NCI-H1417 (cell line): ENCODE measurements at places on chromosomes 12 and 14.

GRCh38 chr14:39043352-39043943, 59.6 kb downstream of the SEC23A start:
- no peak for DNase-seq

DNA sequence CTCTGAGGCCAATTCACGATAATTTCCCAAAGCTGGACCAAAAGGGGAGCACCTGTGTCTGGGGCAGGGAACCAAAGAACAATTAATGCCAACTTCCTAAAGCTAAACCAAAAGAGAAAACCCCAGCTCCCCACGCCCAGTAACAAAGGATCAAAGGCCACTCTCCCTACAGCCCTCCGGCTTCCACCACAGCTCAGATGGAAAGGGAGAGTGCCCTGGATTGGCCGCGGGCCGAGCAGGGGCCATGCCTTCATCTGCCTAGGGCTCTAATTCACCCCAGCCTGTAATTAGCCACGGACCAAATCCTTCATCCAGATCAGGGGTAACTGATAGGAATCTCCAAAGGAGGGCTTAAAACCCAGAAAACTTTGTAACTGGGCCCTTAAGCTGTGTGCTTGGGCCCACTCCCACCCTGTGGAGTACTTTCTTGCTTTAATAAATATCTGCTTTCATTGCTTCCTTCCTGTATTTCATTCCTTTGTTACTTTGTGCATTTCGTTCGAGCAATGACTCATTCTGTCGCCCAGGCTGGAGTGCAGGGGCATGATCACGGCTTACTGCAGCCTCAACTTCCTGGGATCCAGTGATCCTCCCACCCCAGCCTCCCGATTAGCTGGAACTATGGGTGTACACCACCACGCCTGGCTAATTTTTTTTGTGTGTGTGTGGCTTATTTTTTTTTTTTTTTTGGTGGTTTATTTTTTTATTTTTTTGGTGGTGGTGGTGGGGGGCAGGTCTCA, 65.5 kb upstream of the PPP4R3A start:
- no peak for DNase-seq

- peak; percentile 72 for DNase-seq
Measured at GRCh38 chr12:122888232-122888752, 7.6 kb downstream of the VPS37B start.

DNA sequence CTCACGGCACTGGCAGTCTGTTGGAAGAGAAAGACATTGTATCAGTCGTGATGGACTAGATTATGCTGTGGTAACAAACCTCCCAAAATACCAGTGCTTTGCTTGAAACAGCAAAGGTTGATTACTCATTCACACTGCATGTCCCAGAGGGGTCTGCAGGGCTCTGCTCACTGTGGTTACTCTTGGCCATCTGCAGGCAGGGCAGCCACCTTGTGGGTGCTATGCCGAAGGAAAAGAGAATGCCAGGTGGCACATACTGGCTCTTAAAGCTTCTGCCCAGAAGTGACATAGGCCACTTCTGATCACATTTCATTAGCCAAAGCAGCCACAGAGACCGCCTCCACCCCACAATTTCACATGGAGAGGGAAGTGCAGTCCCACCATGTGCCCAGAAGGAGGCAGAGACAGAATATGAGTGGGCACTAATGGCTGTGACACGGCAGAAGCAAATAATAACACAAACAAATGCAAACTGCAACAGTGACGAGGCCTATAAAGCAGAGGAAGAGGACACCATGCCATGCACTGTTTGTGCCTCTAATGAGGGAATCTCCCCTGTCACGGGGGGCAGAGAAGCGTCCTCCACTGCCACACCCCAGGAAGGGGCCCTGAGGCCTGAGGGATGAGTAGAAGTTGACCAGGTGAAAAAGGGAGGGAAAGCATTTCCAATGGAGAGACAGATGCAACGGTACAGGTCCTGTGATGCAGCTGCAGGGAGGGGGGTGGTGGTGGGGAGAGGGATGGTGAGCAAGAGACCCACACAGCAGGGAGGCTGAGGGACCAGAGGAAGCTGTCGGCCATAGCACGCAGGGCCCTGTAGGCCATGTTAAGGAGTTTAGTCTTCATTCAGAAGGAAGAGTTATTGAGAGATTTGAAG, 51.7 kb upstream of the KICS2 start:
- DNase-seq = no peak

- DNase-seq = no peak
Measured at GRCh38 chr12:103538397-103538796, 42.6 kb upstream of the C12orf42 start.

- DNase-seq = no peak
Measured at GRCh38 chr14:57578801-57579200, 85.1 kb upstream of the CCDC198 start.

DNA sequence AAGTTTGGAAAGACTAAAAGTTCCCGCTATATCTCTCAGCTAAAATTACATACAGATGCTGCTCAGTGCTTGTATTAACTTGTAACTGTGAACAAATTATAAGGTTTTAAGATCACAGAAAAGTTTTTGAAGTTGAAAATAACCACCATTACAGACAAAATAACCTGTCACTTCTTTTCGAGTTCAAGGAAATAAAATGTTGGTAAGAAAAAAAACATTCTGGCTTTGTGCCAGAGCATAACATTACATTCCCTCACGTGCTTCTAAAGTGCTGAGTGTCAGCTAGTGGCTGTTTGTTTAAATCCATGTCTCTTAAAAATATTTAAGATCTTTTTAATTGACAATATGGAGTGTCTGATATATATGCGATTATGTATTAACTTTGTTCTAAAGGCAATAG, 27.2 kb upstream of the ADAMTS20 start:
- no peak for DNase-seq

- DNase-seq = no peak
Measured at GRCh38 chr12:86959766-86960458, 703.7 kb upstream of the MGAT4C start.

DNA sequence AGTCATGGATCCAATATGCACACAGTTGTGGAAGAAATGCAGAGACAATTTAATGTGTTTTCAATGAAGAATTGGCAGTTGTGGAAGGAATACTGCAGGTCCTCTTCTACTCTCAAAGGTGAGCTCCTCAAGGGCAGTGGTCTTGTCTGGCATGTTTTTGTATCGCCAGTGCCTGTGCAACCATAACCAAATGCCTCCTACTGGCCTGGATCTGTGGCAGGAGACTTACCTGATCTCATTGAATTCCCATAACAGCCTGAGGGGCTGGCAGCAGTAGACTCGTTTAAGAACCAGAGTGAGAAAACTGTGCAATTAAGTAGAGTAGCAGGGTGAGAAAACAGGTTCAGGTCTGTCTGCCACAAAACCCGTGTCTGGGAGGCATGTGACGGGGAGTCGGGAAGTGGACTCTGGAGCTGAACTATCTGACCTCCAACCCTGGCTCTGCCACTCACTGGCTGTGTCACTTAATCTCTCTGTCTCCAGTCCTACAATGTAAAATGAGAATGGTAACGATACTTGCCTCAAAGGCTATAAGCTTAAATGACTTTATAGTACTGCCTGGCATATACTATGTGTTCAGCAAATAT, 268.2 kb upstream of the SSTR1 start:
- no peak for DNase-seq

DNA sequence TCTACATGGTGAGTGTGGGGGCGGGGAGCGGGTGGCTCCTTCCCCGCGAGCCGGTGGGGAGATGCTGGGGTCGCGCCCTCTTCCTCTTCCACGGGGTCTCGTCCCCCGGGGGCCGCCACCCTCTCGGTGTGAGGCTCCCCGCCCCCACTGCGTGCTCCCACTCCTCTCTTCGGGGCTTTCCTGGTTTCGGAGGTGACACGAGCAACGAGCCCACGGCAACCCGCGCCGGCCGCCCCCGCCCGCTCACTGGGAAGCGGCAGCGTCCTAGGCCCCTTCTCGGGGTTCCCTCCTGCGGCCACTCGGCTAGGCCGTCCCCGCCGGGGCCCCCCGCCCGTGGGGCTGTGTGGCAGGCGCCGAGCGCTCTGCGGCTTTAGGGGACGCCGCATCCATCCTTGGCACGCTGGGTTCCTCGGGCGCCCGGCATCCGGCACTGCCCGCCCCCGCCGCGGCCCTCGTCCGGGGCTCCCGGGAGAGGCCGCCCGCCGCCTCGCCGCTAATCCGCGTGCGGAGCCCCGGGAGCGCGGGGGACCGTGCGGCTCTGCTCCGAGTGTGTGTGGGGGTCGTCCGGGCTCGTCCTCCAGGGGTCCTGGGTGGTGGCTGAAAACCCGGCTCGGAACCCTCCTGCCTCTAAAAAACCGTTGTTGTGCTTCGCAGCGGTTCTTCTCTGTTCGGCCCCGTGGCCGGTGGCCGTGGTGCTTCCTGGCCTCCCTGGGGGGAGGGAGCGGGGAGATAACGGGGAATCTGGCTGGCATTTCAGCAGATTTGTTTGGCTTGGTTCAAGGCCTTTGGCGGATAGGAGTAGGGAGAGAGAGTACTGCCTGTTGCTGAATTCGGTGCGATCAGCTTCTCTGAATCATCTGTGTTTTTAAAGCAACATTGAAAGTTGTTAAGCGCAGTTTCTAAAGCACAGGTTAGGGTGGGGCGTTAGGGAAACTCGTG, 1.0 kb downstream of the PCNX1 start:
- peak; percentile 88 for DNase-seq

DNA sequence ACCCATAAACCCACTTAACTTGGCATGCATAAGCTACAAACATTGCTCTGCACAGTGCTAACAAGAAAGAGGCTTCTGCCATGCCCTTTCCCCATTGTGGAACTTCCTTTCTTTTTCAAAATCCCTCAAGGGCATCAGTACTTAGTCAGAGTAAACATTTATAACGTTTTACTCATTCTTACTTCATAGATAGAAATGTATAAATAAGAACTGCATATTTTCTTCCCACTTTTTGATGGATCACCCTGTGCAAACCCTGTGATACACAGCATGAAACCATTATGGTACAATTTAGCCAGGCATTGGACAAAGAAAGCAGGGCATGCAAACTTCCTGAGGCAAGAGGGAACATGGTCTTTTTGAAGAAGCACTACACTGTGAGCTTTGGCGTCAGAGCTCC, 113.8 kb upstream of the FOXG1 start:
- DNase-seq = no peak

DNA sequence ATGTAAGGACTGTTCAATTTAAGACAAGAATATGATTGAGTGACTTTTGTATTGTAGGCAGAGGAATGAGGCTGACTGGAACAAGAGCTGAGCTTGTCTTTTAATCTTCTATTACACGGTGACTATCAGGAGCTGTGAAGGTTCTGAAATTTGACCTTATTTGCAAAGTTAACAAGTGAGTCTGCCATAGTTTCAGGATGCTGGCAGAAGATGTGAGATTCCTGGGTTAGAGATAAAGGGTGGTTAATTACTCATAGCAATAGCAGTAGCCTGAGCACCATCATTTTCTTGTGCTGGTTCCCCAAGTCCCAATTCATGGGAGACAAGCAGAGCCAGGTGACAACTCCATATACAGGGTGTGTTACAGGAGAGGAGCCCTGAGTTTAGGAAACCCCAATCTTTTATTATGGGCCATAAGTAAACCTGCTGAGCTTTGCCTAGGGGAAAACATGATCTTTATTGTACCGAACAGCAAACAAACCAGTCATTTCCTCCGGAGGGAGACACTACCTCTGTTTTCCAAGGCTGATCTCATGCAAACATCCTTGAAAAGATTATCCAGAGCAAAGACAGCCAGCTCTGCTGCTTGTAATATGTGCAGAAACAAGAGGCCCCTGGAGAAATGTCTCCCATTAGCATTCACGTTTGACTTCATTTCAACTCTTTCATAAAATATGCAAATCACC, 51.7 kb upstream of the DDX11 start:
- no peak for DNase-seq

GRCh38 chr14:102993523-102993922, 63.8 kb downstream of the CDC42BPB start:
- no peak for DNase-seq

GRCh38 chr12:42766754-42767153, 177.2 kb upstream of the PRICKLE1 start:
- no peak for DNase-seq

DNA sequence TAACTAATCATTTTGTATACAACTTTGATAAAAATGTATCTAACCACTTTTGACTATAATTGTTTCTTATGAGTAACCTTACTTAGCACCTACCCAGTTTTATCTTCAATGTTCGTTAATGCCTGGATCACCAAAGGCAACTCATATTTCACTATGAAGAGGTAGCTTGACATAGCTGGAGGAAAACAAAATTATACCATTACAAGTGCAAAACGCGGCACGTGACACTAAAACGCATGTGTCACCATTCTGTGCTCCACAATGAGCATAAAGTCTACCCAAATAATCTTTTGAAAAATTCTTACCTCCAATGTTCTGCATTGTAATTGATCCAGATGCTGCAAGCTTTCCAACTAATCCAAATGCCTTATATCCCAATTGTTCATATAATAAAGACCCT, 5.8 kb downstream of the SLC38A2 start:
- DNase-seq = no peak

DNA sequence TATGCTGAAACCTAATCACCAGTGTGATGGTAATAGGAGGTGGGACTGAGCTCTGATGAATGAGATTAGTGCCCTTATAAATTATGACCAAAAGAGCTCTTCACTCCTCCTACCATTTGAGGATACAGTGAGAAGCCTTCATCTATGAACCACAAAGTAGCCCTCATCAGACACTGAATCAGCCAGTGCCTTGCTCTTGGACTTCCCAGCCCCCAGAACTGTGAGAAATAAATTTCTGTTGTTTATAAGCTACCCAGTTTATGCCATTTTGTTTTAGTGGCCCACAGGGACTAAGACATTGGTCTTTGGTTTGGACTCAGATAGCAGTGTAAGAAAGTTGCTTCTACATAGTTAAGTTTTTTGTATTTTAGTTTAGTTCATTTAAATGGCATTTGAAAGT, 32.9 kb downstream of the ABHD12B start:
- DNase-seq = no peak

- peak; percentile 34 for DNase-seq
Measured at GRCh38 chr12:66776974-66777373, 98.1 kb upstream of the GRIP1 start.

GRCh38 chr12:86744547-86745212, 488.5 kb upstream of the MGAT4C start:
- no peak for DNase-seq

DNA sequence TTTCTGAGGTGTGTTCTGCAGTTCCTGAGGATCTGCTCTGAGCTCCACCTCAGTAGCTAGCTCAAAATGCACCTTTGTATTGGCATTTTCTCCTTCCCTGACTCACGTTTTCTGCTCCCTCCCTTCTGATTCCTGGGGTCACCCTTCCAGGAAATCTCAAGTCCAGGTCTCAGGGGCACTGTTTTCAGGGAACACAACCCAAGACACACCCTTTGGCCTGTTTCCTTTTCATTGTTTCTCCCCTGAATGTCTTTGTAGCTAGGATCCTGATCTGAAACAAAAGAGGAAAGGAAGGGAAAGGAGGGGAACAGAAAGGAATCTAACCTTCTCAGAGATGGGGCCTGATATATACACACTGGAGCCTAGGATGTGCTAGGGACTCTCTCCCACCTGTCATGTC, 7.3 kb upstream of the RIPK3 start:
- no peak for DNase-seq
